Hematopoietic multipotent progenitor cell treated with erythropoietin and hydrocortisone succinate and interleukin-3 and kit ligand, for 17 days (in vitro differentiated cells): ENCODE measurements at places on chromosomes 6 and 20.

GRCh38 chr20:46357030-46357514, 48.8 kb upstream of the CDH22 start:
- DNase-seq: no peak

GRCh38 chr6:56764081-56764566, 121.4 kb upstream of the DST start:
- DNase-seq: no peak

GRCh38 chr6:75486850-75487518, 6.6 kb downstream of the FILIP1 start:
- DNase-seq: no peak

GRCh38 chr20:14434384-14435136, 97.1 kb upstream of the FLRT3 start:
- no peak for DNase-seq

- DNase-seq: no peak
These were observed 3.6 kb upstream of the PGBD1 start for GRCh38 chr6:28277746-28278145.

DNA sequence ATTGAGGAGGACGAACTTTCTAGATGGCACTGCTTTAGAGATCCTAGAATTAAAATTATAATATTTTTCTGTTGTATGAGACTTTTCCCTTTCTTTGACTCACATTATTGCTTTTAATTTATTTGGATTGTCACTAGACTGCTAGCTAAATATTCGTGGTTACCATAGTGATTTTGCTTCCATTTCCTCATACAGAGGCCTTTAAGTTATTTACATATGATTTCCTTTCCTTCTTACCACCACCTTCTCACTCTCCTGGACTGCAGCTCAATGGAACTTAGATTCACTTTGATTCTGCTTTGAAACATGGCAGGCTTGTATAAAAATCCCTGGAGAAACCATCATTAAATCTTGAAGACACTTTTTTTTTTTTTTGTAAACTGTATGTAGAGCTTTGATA, 222.9 kb downstream of the LAMA2 start:
- no peak for DNase-seq

DNA sequence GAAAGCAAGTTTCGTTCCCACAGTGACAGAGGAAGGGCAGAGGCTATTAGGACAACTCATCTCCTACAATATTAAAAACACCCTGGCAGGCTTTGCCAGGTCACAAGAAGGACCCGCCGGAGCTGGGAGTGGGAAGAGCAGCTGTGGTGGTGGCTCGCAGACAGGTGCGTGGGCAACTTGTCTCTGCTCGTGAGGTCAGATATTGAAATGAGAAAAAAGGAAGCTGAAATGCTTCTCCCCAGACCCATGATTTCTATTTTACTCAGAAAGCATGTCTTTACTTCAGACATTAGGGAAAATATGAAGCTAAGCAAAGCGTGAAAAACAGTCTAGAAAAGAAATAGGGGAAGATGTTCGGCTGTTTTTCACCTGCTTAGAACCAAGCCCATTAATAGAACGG, 166.3 kb upstream of the EEF1E1 start:
- no peak for DNase-seq

- no peak for DNase-seq
These were observed 19.8 kb downstream of the SIRPD start for GRCh38 chr20:1537731-1538058.

DNA sequence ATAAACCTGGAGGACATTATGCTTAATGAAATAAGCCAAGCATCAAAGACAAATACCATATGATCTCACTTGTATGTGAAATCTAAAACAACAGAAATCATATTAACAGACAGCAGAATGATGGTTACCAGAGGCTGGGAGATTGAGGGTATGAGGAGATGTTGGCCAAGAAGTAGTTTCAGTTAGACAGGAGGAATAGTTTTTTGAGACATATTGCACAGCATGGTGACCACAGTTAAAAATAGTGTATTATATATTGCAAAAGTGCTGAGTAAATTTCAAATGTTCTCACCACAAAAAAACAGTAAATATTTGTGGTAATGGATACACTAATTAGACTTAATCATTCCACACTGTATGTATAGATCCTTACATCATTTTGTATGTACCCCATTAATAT, 1.8 kb downstream of the GABRR1 start:
- DNase-seq: no peak

DNA sequence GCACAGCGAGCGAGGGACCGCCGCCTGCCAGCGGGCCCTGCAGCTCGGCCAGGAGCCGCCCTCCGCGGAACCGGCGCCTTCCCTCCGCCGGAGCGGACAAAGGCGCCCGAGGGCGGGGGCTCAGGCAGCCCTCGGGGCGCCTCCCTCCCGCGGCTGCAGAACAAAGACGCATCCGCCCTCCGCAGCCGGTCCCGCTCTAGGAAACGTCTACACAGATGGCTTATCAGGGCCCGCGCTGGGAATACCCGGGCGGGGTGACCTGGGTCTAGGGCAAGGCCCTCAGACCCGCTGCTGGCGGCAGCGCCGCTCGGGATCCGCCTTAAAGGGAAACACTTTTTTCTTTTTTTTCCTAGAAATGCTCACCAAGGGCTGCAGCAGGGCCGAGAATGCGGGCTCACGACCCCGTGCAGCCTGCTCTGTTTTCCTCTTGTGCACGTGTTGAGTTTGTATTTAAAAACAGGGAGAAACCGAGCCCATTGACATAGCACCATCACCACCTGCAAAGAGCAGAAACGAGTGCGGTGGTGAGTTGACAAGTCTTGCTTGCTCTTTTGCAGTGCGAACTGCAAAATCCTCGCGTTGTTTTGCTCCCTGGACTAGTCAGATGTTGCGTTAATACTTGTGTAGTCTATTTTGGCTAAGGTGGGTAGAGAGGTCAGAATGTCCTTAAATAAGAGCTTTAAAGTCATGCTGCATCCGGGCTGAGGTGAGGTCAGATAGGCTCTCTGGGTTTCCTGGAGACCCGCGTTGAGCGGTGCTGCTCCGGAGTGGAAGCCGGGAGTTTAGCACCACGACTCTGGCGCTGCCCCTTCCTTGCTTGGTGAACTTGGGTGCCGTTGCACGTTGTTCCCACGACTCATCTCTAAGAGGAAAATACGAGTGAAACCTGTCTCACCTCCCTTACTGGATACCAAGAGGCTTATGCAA, 1.1 kb upstream of the RPS6KA2 start:
- DNase-seq: peak; percentile 59

- no peak for DNase-seq
These were observed 75.0 kb downstream of the MBOAT1 start for GRCh38 chr6:20137240-20137639.
